ENCODE measurements at places on chromosomes 2 and 18.

DNA sequence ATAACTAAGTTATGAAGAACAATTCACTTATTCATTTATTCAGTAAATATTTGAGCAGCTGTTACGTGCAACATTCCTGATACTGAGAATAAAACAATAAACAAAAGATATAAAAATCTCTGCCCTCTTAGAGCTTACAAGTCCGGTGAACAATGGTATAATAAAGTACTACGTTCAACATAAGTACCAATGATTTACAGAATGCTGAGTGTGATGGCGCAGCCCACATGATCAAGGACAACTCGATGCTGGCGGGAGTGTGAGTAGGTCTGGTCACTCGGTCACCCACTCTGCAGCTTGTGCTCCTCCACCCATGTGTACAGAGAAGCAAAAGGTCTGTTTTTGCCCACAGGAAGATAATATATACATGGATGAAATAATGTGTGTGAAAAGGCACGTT is 254.3 kb downstream of the BCL11A start:
- no peak for DNase-seq

DNA sequence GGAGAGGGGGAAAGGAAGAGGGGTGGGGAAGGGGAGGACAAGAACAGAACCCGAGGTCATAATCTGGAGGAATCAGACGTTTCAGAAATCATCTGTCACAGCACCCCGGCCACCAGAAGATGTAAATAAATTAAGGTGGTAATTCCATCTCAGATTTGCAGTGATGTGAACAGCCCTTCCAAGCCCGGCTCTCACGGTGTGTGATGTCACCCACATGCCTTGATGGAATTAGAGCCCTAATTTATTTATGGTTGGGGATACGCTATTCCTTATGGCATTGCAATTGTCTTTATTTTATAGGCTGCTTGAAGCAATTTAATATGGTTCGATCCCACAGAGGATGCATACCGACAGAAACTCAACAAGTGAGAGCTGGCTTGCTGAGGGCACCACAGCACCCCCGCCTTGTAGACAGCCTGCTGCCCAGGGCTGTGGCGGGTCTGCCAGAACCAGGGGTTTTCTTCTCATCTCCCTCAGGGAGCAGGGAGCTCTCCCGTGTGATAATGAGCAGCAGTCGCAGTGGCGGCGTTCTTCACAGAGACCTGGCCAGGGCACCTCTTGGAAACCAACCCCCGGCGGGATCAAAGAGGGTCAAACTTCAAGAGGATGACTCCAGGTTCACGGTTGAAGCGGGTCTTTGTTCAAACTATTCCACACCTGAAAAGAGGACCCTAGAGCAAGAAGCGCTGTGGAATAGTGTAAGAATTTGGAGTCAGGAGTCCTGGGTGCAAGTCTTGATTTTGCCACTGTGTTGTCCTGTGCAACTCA is 40.5 kb upstream of the SIX2 start:
- no peak for DNase-seq

GRCh38 chr18:37343542-37343851 is 222.1 kb downstream of the CELF4 start:
- no peak for DNase-seq

- no peak for DNase-seq
These were observed 254.4 kb downstream of the ZNF521 start for GRCh38 chr18:25097569-25098056.

- DNase-seq: no peak
These were observed 143.5 kb upstream of the LMAN1 start for GRCh38 chr18:59502274-59503175.
